ENCODE measurements at places on chromosomes 4 and X.
A peak's percentile ranks its signal among the peaks of the same experiment; 100 is the strongest.

DNA sequence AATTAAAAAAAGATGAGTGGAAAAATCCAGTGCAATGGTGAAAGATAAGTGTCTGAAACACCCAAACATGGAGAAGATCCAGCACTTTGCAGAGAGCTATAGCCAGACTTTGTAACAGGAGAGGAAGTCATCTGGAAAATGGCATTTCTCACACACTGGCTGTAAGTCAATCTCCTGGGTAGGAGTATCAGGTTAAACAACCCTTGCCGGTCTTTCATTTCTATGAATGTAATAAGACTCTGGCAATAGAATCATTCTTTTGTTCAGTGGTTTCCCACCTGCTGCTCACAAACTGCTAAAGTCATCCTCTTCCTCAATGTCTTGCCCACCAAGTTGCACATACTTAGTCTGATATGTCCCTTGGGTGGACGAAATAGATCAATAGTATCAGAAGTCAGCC lies 94.0 kb upstream of the ATP8A1 start:
- peak; percentile 14 for DNase-seq

DNA sequence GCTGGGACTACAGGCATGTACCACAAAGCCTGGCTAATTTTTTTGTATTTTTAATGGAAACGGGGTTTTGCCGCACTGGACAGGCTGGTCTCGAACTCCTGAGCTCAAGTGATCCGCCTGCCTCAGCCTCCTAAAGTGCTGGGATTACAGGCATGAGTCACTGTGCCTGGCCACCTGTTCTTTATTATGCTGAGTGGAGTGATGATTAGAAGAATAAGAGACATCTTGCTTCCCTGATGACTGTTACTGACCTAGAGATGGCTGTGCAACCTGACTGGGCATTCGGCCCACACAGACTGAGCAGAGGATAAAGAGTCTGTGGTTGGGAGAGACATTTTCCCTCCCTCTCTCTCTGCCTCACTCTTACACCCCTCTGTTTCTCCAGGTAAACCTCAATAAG lies 56.7 kb downstream of the SPINK2 start:
- DNase-seq, result no peak

- DNase-seq, result no peak
Observed at GRCh38 chr4:38976308-38976707, 55.9 kb downstream of the TMEM156 start.

GRCh38 chr4:93842601-93843252 lies 14.2 kb downstream of the ATOH1 start:
- DNase-seq, result no peak

- peak; percentile 83 for DNase-seq
Observed at GRCh38 chr4:90127223-90127705, at the start of gene CCSER1. Gene CCSER1, plus strand, starts transcription at chr4:90127394.

GRCh38 chr4:71494539-71494938 lies 155.7 kb downstream of the SLC4A4 start:
- no peak for DNase-seq

DNA sequence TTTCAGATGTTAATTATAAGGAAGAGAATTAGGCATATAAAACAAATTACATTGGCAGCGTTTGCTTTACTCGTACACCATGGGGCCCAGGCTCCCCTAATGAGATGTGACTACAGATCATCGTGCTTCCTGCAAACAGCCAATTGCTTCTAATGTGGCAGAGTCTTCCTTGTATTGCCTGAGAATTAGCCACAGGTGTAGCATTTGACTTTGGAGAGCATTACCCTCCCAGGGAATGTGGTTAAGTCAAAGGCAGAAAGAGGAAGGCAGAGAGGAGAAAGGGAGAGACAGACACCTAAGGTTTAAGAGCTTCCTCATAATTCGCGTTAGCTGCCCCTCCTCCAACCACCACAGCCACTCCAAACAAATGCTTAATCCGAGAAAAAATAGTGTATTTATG lies 97.0 kb downstream of the MID1IP1 start:
- DNase-seq, result no peak

GRCh38 chr4:147736458-147736857 lies 4.6 kb downstream of the ARHGAP10 start:
- no peak for DNase-seq

- DNase-seq, result no peak
Observed at GRCh38 chr4:85807247-85807950, 332.4 kb downstream of the ARHGAP24 start.

- no peak for DNase-seq
Observed at GRCh38 chr4:102316585-102316984, 28.7 kb downstream of the SLC39A8 start.

DNA sequence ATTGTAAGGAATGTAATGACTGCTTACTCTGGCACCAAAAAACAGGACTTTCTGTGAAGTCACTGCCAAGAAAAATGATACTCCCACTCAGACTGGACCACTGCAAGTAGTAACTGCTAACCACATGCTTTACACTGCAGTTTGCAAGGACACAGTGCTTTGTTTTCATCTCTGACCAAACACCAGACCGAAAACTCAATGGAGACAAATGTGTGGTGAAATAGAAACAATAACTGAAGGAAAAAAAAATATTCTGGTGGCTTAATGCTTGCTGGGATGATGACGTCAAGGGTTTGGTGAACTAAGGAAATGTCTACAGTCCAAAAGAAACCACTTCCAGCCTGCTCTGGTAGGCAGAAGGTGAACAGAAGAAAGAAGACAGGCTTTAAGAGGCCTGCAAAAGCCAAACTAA lies 13.2 kb downstream of the GPC4 start:
- DNase-seq, result no peak

All from COR-L47 (cell line).